ENCODE measurements at places on chromosomes 11 and 22. TPM values are rescaled to one million over a fixed set of nuclear protein-coding genes. Genes with fewer than 3 reads are reported as not detected.

Gene OR8G1
- not detected for total RNA-seq

Gene FAU
- 488 TPM for total RNA-seq

Gene PKP3
- 1,016 TPM for total RNA-seq

Gene HBG2
- total RNA-seq, result not detected

Gene TMPRSS13
- 26.3 TPM for total RNA-seq

Gene XRRA1
- total RNA-seq, result 14.1 TPM

Gene PLA2G3
- 9.8 TPM for total RNA-seq

Gene CCDC116
- not detected for total RNA-seq

Gene SEC14L6
- not detected for total RNA-seq

Gene LMNTD2
- 2.1 TPM for total RNA-seq

Gene SH3BP1
- 48.6 TPM for total RNA-seq

Gene HEPHL1
- 7.6 TPM for total RNA-seq

Gene CBLIF
- not detected for total RNA-seq

Gene APOL3
- 48.1 TPM for total RNA-seq

Gene FXYD6
- total RNA-seq, result 27.7 TPM

Gene SLC17A6
- total RNA-seq, result not detected

Gene MISFA
- total RNA-seq, result 2.5 TPM

Gene WT1
- not detected for total RNA-seq

Gene SSTR3
- not detected for total RNA-seq

Gene WBP2NL
- 0.08 TPM for total RNA-seq

Gene SLC43A1
- total RNA-seq, result 11.4 TPM

Gene DMC1
- total RNA-seq, result 7.2 TPM

Gene SLC7A4
- total RNA-seq, result 6.0 TPM

Gene PCF11
- 33.6 TPM for total RNA-seq

Gene OR52E8
- total RNA-seq, result not detected

Gene ARVCF
- total RNA-seq, result 9.6 TPM

Gene PIWIL4
- total RNA-seq, result 3.1 TPM

Gene TEX12
- total RNA-seq, result not detected

Gene KDELR3
- total RNA-seq, result 9.6 TPM

Gene ANO1
- total RNA-seq, result 16.4 TPM

Gene MYOD1
- total RNA-seq, result not detected

Gene OR5J2
- total RNA-seq, result not detected

Gene RTCB
- total RNA-seq, result 74.0 TPM

Gene PPP1CA
- total RNA-seq, result 180 TPM

Gene MYBPC3
- total RNA-seq, result not detected

Gene ADORA2A
- total RNA-seq, result 2.5 TPM

Gene PRG3
- total RNA-seq, result not detected

Gene ISX
- total RNA-seq, result not detected

Gene OR51B4
- total RNA-seq, result not detected

Gene ZC3H12C
- 5.5 TPM for total RNA-seq

Gene CPT1A
- total RNA-seq, result 14.7 TPM

Gene KCNJ1
- not detected for total RNA-seq

Gene JAM3
- total RNA-seq, result 21.4 TPM

Gene OR2AT4
- not detected for total RNA-seq

Gene TRPM5
- not detected for total RNA-seq

Gene CEND1
- not detected for total RNA-seq

Gene LRRC10B
- total RNA-seq, result not detected

Gene CADM1
- total RNA-seq, result 15.1 TPM

Gene PNPLA5
- not detected for total RNA-seq
